Thyroid gland (tissue), 4 donors: ENCODE measurements at places on chromosomes 5 and 9. TPM values are rescaled to one million over a fixed set of nuclear protein-coding genes. Genes with fewer than 3 reads are reported as not detected.

SLC1A3 gene
- 17.0 TPM for total RNA-seq

SIGMAR1 gene
- total RNA-seq, result 48.6 TPM

GRCh38 chr5:24363789-24364481 lies 280.8 kb downstream of the CDH10 start:
- H3K27me3 ChIP-seq, result no peaks in the 10 kb centered on the region
- no peaks in the 10 kb centered on the region for H3K4me1 ChIP-seq
- no peak overlapping the region for H3K27ac ChIP-seq

GRCh38 chr9:95230046-95230445 lies 87.5 kb downstream of the FANCC start:
- no peaks in the 10 kb centered on the region for H3K27me3 ChIP-seq
- H3K36me3 ChIP-seq, result no peaks in the 10 kb centered on the region
- DNase-seq, result no peak
- no peaks in the 10 kb centered on the region for H3K4me1 ChIP-seq
- H3K27ac ChIP-seq, result no peak overlapping the region
- no peak overlapping the region for H3K4me3 ChIP-seq

DNA sequence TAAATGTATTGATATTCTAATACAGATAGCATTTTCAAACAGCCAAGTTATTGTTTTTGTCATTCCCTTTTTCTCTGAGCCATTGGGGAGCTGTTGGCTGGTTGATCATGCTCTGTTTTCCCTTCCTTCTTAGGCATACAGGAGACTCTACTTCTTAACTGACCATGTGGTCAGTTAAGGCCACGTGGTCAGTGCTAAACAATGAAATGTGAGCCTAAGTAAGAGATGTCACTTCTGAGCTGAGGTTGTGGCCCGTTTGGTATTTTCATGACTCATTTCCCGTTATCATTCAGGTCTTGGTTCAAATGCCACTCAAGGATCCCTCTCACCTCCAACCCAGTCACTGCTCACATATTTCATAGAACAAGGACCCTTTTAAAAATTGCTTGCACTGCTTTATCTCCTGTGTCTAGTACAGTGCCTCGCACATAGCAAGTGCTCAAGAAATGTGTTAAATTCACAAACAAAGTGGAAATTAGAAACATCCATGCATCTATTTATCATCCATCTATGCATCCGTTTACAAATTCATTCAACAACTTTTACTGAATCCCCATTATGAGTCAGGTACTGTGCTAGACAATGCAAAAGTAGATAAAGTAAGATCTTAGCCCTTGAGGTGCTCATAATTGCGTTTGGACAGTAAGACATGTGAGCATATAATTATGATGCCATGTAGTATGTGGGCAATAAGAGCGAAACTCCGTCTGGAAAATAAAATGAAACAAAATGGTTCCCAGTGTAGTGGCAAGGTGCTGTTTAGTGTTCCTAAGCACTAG lies 50.7 kb downstream of the ARRDC3 start:
- DNase-seq, result peak; percentile 23
- H3K4me3 ChIP-seq, result no peak overlapping the region
- H3K36me3 ChIP-seq, result no peaks in the 10 kb centered on the region
- H3K4me1 ChIP-seq, result peaks cover 34% of the 10 kb centered on the region

GRCh38 chr5:132386644-132387286 lies 17.3 kb downstream of the SLC22A5 start:
- H3K4me3 ChIP-seq, result no peak overlapping the region
- H3K27ac ChIP-seq, result peak overlapping the region; percentile 93
- peaks cover 8% of the 10 kb centered on the region for H3K36me3 ChIP-seq
- H3K4me1 ChIP-seq, result peaks cover 24% of the 10 kb centered on the region

DNA sequence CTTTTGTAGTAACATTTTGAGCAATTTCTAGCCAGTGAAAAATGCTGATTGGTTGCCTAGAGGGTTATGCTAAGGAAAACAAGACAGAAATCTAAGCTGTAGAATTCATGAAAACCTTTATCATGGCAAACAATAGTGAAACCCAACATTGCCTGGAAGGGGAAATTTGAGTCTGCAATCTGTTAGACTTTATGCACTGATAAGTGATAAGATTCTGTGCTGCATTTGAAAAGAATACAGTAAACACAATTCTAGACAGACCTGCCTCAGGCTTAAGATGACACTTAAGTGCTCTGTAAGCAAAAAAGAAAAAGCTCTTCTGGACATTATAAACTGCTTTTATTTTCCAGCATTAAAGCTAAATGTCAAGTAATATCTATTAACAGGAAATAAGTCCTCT lies 519.3 kb downstream of the ISL1 start:
- no peak overlapping the region for H3K27ac ChIP-seq
- no peak overlapping the region for H3K4me3 ChIP-seq
- no peaks in the 10 kb centered on the region for H3K4me1 ChIP-seq
- no peaks in the 10 kb centered on the region for H3K36me3 ChIP-seq
- H3K27me3 ChIP-seq, result no peaks in the 10 kb centered on the region

DNA sequence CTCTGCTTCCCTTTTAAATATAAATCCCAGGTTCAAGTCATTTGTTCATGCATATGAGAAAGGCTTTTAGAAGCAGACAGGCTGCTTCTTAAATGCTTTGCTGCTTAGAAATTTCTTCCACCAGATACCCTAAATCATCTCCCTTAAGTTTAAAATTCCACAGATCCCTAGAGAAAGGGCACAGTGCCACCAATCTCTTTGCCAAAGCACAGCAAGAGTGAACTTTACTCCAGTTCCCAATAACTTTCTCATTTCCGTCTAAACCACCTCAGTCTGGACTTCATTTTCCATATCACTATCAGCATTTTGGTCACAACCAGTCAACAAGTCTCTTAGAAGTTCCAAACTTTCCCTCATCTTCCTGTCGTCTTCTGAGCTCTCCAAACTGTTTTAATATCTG lies 679.8 kb upstream of the FTMT start:
- H3K27me3 ChIP-seq, result no peaks in the 10 kb centered on the region
- no peaks in the 10 kb centered on the region for H3K4me1 ChIP-seq
- no peaks in the 10 kb centered on the region for H3K36me3 ChIP-seq
- no peak for DNase-seq

DNA sequence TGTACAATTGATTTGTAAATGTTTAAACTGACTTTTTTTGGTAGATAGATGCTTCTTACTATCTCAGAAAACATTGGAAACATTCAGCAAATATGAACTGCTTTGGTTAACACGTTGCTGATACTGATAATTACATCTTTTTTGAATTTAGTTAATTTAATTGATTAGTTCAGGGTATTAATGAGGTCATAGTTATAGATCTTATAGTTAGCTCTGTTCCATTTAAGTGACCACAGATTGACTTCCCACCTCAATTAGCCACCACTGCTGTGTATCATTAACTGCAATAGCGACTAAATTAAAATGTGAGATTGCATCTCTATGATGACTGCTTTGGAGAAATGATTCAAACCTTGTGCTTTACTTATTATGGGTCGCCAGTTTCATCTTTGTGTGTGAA lies 407.1 kb upstream of the EDIL3 start:
- H3K4me3 ChIP-seq, result no peak overlapping the region
- H3K36me3 ChIP-seq, result no peaks in the 10 kb centered on the region
- H3K27ac ChIP-seq, result no peak overlapping the region
- no peak for DNase-seq

DNA sequence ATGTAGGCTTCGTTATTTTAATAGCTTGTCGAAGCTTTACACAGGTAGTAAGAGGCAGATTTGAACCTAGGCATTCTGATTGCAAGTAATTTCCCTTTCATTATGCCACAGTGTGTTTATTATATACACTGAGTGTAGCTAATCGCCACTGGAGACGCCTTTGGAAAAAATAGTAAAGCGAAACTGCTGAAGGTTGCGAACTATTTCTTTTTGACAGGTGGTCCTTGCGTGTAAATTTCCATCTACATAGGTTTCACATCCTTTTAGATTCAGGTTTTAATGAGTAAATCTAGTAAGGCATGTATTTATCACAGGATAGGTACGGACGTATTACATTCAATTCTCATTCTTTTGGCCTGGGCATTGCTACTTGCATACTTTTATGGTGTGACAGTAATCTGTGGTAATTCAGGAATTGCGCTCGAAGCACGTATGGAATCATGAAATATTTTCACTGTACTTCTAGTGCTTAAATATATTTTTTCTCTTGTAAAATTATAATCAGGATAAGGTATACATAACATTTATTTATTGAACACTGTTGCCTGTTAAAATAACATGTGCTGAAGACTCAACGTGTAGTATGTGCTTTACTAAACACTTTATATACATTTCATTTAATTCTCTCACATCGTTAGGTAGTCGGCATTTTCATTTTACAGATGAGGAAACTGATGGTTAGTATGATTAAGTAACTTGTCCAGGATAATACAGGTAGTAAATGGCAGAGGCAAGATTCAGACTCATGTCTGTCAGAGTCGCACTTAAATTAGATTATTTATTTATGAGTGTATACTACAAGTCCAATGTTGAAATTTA lies 1.8 kb downstream of the MARCHF6 start:
- no peak for DNase-seq
- no peaks in the 10 kb centered on the region for H3K36me3 ChIP-seq
- no peaks in the 10 kb centered on the region for H3K27me3 ChIP-seq
- peak overlapping the region; percentile 18 for H3K27ac ChIP-seq

DNA sequence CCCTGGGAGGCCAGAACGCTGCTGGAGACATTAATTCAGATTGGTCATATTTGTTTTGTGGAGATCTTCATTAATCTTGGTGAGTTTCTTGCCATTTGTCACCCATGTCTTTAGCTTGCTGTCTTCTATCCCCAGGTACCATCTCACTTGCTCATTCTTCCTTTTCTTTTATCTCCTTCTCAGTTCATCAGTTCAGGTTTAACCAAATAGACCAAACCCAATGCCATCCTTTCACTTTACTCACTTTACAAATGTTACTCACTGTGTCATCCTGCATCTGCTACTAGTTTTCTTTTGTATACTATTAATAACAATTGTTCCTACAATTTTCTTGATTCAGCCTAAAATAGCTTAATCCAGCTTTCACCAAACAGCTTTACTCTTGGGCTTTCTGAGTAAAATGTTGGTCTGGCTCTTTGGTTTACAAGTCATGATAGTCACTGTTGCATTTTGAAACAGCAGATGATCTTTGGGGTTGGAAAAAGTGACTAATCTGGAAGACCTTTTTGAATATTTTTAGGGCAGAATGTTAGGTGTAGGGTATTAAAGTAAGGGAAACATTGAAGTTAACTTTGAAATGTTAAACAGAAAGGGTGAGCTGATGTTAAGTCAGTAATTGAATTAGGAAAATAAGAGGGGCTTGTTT lies 246.9 kb downstream of the ZSWIM6 start:
- no peak overlapping the region for H3K4me3 ChIP-seq
- H3K4me1 ChIP-seq, result peaks cover 3% of the 10 kb centered on the region
- no peaks in the 10 kb centered on the region for H3K36me3 ChIP-seq
- no peak for DNase-seq

DNA sequence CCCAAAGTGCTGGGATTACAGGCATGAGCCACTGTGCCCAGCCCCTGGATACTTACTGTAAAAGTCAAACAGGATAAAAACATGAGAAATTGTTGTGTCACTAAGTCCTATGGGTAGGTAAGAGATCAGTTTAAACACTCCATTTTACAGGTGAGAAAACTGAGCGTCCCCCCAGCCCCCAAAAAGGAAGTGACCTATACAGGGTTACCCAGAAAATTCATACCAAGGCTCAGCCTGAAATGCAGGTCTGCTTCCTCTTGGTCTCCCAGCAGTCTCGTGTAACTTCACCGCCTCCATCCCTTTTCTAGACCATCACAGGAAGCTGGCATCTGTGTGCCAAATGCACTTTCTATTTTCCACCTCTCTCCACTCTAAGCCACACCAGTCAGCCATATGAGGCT lies 57.2 kb downstream of the TMOD1 start:
- no peaks in the 10 kb centered on the region for H3K36me3 ChIP-seq
- DNase-seq, result no peak
- H3K27me3 ChIP-seq, result no peaks in the 10 kb centered on the region
- no peak overlapping the region for H3K4me3 ChIP-seq

- H3K27me3 ChIP-seq, result no peaks in the 10 kb centered on the region
- H3K4me1 ChIP-seq, result no peaks in the 10 kb centered on the region
- DNase-seq, result peak; percentile 24
Observed at GRCh38 chr9:121620777-121621449, 30.5 kb upstream of the DAB2IP start.

DNA sequence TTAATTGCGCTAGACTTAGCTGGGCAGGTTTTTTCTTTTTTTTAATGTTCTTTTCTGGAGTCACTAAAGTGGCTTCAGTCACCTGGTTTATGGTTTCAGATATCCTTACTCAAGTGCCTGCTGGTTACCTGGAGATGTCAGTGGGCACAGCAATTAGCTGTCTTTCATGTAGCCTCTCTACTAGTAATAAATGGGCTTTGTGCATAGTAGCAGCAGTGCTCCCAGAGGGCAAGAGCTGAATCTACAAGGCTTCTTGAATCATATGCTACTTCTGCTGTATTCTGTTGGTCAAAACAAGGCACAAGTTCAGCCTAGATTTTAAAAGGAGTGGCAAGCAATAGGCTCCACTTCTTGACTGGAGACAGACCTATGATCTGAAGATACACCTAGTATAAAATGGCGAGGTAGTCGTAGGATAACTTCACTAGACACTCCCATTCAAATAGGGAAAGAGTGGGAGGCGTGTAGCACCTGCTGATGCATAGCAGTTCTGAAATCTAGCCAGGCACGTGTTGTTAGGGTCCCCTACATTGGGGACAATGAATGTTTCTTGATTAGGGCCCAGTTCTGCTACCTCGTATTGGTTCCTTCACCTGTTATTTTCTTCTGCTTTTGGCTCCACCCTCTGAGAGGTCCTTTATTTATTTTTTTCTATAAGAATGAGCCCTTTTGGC lies 7.0 kb downstream of the SCAMP1 start:
- DNase-seq, result peak; percentile 17
- H3K4me3 ChIP-seq, result no peak overlapping the region
- H3K27ac ChIP-seq, result no peak overlapping the region

DNA sequence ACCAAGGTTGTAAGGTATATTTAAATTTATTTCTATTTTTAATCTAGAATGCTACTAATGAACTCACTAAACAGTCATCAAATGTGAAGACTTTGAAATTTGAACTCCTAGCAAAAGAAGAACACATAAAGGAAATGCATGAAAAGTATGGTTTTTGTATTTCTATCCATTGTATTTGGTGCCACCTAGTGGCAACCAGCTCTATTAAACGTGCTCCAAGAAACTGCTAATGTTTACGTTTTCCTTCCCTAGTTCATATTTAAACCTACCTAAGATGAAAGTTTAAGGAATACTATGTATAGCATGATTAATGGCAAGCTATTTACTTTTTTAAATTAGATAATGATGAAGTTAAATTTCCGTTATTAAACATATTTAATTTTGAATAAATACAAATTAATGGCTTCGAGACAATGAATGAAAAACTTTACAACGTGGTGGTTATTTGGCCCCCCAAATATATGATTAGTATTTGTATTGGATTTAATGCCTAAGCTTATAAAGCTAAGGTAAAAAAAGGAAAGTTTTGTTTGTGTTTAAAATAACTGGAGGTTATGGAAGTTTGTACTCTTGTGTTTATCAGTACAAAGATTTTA lies 115.9 kb upstream of the SH3GL2 start:
- H3K27ac ChIP-seq, result no peak overlapping the region
- H3K27me3 ChIP-seq, result no peaks in the 10 kb centered on the region
- peak; percentile 25 for DNase-seq
- no peak overlapping the region for H3K4me3 ChIP-seq
- H3K4me1 ChIP-seq, result no peaks in the 10 kb centered on the region

GRCh38 chr5:54309691-54310432 lies 511 bp downstream of the ARL15 start:
- peak overlapping the region; percentile 37 for H3K4me3 ChIP-seq
- H3K4me1 ChIP-seq, result peaks cover 5% of the 10 kb centered on the region
- H3K27me3 ChIP-seq, result no peaks in the 10 kb centered on the region
- no peaks in the 10 kb centered on the region for H3K36me3 ChIP-seq
